A549 (cell line): ENCODE measurements at places on chromosomes 13 and 19.
A peak's percentile ranks its signal among the peaks of the same experiment; 100 is the strongest.

GRCh38 chr13:59201841-59202240 is 961.9 kb downstream of the DIAPH3 start:
- DNase-seq, result no peak

GRCh38 chr13:98942485-98942884 is 35.4 kb downstream of the DOCK9 start:
- no peak for DNase-seq

- no peak for DNase-seq
These were observed 589.9 kb downstream of the PCDH9 start for GRCh38 chr13:66640231-66640630.

DNA sequence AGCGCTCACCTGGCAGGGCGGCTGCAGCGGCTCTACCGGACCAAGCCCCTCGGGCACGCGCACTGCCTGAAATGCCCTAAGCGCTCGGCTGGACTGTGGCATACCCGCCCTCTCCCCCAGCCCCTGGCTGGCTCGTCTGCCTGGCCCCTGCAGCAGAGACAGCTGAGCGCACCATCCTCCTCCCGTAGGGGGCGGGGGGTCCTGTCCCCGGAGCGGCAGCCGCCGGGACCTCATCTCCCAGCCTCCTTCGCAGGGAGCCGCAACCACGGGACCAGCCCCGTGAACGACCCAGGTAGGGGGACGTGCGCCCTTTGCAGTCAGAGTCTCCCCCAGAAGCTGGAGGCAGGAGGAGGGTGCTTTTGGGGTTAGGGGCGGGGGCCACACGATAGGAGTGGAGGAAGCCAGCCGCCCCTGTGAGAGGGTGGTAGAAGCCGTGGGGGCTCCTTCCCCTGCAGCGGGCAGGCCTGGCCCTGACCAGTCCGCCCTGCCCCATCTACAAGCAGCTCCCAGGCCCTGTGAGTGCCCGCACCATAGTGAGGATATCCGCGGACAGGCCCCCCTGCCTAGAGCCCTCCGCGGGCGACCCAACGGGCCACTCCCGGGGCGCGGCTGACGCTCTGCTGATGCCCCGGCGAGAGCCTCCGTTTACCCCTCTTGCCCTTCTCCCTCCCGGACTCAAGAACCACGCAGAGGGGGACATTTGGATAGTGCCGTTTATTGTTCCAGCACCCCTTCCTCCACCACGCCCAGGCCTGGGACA is 34.2 kb downstream of the ZNF787 start:
- no peak for DNase-seq

- DNase-seq, result no peak
These were observed 60.3 kb upstream of the SPATA13 start for GRCh38 chr13:24100188-24100587.

DNA sequence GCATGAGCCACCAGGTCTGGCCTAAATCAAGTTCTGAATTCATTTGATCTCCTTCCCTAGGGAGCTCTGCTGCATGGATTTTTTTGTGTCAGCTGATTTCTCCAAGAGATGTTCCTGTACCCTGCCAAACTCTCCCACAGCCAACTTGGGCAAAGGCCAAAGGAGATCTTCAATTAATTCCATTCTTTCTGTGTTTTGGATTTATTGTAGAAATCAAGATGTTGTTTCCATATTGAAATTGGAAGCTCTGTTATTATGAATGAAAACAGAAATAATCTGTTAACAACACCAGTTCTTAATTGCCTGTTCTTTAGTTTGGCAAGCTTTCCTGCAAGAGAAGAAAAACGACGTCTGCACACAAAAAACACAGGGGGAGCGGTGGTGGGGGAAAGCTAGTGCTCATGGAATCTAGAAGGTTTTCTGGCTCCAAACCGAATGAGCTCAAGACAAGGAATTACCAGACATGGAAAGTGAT is 86.5 kb upstream of the ABCC4 start:
- no peak for DNase-seq

GRCh38 chr13:40470660-40471059 is 195.8 kb downstream of the FOXO1 start:
- DNase-seq, result no peak

- no peak for DNase-seq
These were observed 188.9 kb downstream of the COL4A1 start for GRCh38 chr13:110118106-110118505.

DNA sequence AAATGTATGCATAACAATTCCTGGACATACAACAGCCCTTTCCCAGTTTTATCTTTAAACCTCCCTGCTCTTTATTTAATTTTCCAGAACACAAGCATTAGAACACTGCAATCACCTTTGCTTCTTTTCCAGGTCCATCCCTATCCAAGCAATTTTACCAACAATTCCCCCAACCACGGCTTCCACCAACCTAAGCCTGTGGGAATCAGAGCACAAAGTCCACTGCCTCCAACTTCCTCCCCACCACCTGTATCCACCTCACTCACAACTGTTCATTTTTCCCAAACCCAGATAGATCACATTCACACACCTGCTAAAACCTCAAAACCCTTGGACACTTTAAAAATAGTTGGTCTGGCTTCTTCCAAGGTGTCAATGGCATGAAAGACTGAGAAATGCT is 39.5 kb downstream of the FOXO1 start:
- DNase-seq, result no peak

DNA sequence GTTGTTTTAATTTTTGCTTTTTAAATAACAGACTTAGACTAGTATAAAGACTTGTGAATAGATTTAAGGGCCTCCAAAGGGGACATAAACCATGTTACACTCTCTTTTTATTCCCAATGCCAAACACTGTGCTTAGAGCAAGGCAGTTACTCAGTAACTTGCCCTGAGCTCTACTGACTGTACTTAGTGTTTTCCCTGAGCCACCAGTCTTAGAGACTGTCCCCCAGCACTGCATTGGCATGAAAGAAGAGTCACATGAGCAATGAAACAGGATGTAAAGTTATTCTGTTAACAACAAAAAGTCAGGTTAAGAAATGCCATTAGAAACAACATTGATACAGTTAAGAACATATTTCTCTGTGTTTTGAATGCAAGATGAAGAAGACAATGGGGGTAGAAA is 187.9 kb downstream of the TBC1D4 start:
- DNase-seq, result no peak

GRCh38 chr19:51469162-51469561 is 9.2 kb upstream of the CEACAM18 start:
- no peak for DNase-seq

DNA sequence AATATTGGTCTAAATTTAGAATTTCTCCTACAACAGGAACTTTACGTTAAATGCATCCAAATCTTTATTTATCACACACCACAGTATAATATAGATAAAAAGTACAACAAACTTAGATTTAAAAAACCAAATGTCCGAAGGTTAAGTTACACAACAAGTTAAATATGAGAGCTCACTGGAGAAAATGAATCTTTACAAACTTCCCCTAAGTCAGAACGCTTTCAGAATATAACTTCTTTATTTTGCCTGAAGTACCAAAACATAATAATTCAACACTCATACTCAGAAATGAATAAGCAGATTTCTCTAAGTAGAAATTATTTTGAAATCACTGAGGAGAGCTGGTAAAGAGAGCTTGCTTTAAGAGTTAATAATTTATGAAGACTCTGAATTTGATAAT is 33.8 kb downstream of the TSC22D1 start:
- no peak for DNase-seq

GRCh38 chr13:110014719-110015118 is 228.3 kb upstream of the IRS2 start:
- DNase-seq, result peak; percentile 70

DNA sequence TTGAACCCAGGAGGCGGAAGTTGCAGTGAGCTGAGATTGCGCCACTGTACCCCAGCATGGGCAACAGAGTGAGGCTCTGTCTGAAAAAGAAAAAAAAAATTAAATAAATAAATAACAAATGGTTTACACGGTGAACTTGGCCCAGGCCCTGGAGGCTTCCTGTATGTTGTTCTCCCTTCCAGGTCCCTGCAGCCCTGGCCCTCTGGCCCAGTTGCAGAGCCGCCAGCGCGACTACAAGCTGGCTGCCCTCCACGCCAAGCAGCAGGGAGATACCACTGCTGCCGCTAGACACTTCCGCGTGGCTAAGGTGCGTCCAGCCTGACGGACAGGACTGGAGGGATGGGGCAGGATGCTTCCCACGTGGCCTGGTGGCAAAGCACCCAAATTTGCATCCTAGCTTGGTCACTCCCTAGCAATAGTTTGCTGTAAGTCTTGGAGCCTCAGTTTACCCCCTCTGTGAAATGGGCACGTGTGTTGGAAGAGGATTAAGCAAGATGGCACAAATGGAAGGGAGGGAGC is 11.9 kb downstream of the CC2D1A start:
- no peak for DNase-seq
